Activated CD4-positive, alpha-beta memory T cell treated with anti-CD3 and anti-CD28 coated beads for 36 hours (primary cell): ENCODE measurements at places on chromosomes 1 and 21. TPM values are rescaled to one million over a fixed set of nuclear protein-coding genes. Genes with fewer than 3 reads are reported as not detected.

The ACOT11 gene
- 0.99 TPM for total RNA-seq

The KCNA3 gene
- 25.6 TPM for total RNA-seq

The CYYR1 gene
- not detected for total RNA-seq

The OR14A16 gene
- total RNA-seq = not detected

The TGFB2 gene
- not detected for total RNA-seq

The TNNI3K gene
- total RNA-seq = 0.38 TPM

The EXO1 gene
- 50.0 TPM for total RNA-seq

The SLC1A7 gene
- total RNA-seq = not detected

The FCMR gene
- total RNA-seq = 65.7 TPM

DNA sequence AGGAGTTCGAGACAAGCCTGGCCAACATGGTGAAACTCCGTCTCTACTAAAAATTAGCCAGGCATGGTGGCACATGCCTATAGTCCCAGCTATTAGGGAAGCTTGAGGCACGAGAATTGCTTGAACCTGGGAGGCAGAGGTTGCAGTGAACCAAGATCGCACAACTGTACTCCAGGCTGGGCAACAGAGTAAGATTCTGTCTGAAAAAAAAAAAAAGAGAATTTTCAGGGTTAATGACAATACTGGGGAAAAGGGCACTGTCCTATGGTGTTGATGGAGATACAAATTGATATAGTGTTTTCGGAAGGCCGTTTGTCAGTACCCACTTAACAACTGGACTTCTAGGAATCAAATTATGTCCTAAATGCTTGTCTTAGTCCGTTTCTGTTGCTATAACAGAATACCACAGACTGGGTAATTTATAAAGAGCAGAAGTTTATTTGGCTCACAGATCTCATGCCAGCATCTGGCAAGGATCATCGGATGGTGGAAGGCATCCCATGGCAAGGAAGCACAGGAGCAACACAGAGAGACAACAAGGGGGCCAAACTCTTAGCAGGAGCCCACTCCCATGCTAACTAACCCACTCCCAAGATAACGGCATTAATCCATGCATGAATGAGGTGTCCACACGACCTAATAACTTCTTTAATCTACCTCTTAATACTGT lies 41.3 kb downstream of the ZBTB8A start:
- DNase-seq = no peak

DNA sequence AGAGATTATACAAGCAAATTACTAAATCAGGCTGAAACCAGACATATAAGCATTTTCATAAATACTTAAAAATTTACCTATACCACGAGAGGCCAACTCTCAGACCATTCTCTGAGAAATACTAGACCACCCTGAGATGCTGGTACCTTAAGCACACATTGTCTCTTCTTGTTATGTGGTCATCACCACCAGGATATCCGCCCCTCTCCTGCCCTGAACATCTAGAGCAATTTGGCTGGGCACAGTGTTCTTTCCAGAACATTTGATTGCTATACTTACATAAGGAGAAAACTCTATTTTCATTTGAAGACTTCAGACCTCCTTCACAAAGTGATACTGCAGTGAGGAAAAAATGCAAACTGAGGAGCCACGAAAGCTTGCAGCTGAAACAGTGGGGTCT lies 36.2 kb upstream of the DUSP10 start:
- DNase-seq = no peak

- no peak for DNase-seq
Measured at GRCh38 chr1:156134716-156135435, 18.5 kb upstream of the SEMA4A start.

DNA sequence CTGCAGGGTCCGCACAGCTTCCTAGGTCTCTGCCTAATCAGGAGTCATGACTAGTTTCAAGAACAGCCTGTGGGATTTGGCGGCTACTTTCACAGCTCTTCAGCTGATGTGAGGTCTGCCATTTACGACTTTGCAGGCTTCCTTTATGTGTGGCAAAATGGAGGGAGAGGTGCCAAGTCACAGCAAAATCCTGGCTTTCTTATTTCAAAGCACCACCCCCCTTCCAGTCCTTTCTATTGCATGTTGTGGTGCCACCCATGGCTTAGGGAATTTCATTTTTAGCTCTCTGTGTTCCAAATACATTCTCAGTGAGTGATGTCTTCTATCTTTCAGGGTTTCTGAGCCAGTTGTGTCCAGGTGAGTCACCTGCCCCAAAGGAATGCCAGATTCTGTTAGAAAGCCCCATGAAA lies 75.1 kb upstream of the WLS start:
- DNase-seq = no peak

DNA sequence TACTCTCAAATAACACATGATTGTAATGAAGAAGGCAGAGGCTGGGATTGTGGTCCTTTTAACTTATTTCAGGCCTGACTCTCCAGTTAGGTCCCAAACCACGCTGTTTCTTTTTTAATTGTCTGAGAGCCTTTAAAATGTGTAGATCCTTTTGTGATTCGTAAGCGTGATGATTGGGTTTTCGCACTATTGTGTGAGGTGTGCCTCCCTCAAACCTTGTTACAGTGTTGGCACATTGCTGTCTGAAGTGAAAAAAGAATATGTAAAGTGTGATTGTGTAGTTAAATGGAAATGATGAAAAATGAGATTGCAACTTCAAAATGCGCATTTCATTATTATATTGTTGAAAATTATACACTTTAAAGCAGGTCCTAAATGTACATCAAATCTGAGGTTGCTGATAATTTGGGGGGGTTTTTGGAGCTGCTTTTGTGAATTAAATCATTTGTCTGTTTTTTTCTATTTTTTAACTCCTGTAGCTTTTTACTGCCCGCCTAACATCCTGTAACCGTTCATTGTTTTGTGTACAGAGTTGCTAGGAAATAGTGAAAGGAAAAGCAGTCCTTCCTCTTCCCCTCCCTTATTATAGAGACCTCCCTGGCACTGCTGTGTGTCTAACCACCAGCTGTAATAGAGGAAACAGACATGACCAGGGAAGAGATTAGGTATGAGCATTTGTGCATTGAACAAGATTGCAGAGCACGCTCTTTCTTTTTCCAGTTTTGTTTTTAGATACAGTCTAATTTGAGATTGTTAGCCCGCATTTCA lies 43.3 kb downstream of the IARS2 start:
- DNase-seq = no peak

- DNase-seq = no peak
Measured at GRCh38 chr1:61655453-61655852, 69.5 kb downstream of the TM2D1 start.

- no peak for DNase-seq
Measured at GRCh38 chr1:6505367-6506209, 14.1 kb upstream of the PLEKHG5 start.

DNA sequence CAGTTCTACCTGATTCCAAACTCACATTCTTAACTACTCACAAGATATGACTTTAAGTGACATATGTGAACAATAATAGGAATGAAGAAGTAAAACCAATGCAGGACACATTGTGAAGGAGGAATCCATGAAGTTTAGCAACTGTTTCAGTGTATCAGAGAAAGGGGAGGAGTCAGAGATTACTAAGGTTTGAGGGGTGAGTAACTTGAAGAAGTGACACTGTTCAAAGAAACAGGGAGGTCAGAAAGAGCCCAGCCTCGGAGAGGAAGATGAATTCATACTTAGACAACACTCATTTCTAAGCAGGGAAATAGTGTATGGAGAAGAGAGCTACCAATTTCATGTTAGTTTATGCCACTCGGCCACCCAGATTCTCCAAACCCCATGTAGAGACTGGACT lies 28.2 kb upstream of the RPF1 start:
- DNase-seq = no peak

- DNase-seq = no peak
Measured at GRCh38 chr21:40164905-40165772, 297.9 kb downstream of the PCP4 start.

- no peak for DNase-seq
Measured at GRCh38 chr21:38280454-38280853, 23.7 kb downstream of the KCNJ15 start.

- DNase-seq = no peak
Measured at GRCh38 chr21:39096754-39097153, 86.5 kb downstream of the PSMG1 start.

GRCh38 chr1:202280595-202280994 lies 61.1 kb downstream of the UBE2T start:
- no peak for DNase-seq

DNA sequence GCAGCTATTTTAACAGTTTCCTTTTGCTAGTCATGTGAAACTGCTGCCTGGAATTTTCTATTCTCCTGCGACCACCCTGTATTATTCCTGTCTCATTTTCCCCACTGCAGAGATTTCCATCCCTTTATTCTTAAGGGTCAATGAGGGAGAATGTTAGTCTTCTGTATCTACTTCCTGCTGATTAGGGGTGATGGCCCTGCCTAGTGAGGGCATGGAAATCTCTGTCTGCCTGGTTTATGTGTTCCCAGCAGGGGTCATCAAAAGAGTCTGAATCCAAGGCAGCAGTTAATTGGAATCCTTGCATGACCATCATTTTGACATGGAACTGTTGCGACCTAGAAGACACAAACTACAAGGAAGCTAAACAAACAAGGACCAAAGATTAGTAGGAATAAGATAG lies 325.2 kb downstream of the PLPP3 start:
- no peak for DNase-seq

DNA sequence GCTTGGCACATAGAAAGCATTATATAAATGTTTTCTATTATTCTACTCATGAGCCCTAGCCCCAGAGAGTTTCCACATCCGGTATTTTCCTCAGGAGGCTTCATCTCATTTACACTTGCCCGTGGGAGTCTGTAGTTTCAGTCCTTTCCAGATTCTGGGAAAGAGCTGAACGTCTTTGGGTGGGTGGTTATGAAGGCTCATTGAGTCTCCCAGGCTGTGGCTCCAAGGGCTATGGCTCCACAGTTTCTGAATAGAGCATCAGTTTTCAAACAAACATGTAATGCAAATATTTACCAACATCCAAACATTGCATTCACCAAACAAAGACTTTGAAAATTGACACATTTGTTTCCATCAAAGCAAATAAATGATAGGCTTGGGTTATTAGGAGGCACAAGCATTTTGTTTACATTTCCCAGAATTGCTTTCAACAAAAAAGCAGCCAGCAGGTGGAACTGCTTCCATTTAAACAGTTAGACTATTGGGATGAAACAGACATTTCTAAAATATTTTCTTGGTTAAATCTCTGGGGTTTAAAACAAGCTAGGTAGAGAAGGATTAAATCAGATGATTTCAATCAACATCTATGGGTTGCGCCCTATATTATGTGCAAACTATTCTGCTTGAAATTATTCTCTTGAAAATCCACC lies 1.3 kb upstream of the LEMD1 start:
- DNase-seq = no peak

DNA sequence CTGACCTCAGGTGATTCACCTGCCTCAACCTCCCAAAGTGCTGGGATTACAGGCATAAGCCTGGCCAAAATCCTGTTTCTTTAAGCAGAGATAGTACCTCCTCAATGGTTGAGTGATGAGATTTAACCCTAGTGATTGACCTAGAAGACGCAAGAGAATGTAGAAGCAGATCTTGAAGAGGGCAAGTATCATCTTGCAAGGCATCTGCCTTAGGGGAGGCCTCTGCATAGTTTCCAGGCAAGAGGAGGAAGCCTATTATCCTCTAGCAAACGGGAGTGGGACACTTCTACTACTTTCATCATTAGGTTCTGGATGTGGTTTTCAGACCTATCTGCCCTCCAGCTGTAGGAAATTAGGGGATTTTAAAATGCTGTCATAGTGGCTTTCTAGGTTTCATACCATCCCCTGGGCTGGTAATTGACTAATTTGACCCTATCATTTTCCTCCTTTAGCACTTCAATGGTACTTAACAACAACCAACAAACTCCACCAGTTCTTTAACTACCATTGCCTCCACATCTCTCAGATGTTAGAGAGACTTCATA lies 10.0 kb upstream of the TRIM62 start:
- DNase-seq = no peak

DNA sequence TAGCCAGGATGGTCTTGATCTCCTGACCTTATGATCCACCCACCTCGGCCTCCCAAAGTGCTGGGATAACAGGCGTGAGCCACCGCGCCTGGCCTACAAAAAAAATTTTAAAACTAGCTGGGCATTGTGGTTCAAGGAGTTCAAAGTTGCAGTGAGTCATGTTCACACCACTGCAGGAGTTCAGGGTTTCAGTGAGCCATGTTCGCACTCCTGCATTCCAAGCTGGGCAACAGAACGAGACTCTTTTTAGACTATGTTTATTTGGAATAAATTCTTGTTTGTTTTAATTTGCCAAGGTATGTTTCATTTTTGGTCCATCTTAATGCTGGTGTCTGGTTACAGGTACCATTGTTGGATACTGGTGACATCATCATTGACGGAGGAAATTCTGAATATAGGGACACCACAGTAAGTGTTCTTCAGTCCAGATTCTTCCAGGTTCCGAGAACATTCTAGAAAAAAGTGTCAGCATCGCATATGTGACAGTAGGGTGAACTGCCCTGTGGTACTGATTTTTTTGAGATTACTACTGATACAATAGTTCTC lies 3.9 kb downstream of the PGD start:
- no peak for DNase-seq

DNA sequence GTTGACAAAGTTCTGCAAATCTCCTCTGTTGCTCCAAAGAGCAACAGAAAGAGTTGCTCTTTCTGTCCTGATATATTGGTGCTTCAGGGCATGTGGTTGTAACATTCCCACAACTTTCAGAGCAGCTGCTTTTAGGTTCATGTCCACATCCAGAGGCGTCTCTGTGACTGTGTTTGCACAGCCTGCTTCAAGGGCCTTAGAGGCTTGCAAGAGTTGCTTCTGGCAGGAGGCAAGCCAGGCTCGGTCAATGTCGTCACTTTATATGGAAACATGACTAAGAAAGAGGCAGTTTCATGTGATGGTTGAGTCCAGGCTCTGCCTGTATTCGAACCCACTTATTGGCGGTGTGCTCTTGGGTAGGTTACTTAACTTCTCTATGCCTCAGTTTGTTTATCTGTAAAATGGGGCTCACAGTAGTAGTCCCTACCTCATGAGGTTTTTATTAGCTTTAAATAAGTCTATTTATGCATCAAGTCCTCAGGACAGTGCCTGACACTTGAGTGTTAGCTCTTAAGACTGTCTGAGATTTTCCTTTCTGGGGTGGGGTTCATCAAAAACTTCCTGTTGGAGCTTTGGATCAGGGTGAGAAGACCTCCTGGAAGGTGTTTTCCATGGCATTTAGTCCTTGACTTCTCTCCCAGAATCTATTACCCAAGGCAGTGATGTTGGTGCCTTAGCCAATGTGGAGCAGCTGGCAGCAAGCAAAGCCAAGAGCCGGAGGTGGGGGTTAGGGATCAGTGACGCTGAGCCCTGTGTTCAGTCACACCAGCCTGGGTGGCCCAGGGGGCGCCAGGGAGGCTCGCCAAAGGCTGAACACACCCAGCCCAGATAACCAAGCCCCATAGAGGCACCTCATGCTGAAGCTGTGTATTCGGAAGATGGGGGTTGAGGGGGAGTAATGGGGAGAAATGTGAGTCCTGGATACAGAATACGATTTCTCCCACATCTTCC lies 18.9 kb downstream of the LHX4 start:
- DNase-seq = no peak
